Small intestine (tissue), 16 donors: ENCODE measurements at places on chromosomes 3 and 15. TPM values are rescaled to one million over a fixed set of nuclear protein-coding genes. Genes with fewer than 3 reads are reported as not detected.

DNA sequence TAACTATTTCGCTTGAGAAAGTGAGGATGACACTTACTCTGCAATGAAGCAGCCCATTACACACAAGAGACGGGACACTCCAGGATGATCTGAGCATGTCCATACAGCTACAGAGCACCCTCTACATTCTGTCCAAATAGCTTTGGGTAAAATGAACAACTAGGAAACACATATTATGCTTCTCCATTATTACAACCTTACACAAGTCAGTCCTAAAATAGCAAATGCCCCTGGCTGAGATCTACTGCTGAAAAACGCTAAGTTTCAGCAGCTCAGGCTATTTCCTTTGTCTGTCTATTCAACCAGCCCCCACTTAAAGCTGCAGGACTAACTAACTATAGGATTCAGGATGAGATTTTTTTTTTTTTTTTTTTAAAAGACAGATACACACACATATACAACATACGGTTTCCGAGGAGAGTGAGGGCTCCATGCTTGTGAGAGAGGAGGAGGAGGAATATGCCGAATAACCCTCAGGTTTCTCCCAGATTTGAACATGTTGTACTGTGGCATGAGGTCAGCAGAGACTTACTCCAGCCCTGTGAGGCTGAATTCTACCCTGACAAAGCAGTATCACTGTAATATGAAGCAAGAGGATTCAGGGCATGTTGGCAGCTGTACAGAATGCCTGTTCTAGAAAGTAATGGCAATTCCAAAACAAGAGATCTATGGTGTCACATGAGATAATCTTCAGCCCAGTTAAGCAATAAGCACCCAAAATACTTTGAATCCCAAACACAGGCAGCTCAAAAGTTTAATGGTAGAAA, 117.3 kb upstream of the PLXND1 start:
- DNase-seq = no peak

DNA sequence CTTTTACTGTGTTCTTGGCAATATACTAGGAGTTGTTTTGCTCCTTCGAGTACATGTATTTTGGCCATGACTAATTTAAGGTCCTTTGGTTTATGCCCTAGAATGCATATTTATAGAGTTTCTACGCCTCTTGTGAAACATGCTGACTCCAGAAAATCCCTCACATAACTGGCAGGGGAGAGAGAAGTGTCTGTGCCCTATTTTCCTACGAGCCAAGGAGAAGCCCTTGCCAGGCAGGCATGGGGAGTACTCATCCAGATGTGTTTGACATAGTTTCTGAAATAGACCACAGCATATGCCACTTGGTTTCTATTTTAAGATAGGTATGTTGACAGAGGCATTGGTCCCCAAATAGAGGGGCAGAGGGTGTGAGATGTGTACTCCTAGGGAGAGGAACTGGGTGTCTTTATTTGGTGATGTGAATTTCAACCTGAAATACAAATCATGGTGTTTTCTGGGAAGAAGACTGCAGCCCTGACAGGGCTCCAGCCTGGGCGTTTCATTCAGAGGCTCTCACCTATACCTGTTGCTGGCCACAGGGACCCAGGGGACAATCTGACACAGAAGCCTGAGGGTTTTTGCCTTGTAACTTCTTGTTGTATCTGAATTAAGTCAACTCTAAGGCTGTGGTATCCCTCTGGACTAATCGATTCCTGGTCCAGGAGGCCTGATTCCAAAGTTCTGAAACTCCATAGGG, 267.8 kb upstream of the C2CD4B start:
- DNase-seq = no peak

GRCh38 chr3:72492240-72492639, 356.0 kb downstream of the SHQ1 start:
- DNase-seq = no peak

DNA sequence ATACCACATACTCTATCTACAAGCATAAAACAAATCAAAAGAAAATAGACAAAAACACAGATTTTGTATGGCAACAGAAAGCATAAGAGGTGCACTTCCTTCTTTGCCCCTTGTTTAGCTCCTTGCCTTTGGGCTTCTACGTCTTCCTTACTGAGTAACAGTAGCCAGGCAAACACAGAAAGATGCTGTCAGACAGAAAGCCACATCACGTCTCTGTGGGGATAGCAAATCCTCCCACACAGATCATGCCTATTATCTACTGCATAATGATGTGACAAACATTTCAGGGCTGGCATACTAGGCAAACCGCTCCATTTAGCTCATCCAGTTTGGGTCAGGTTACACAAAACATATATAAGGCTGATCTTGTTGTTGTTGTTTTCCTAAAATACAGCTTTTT, 92.7 kb downstream of the BOC start:
- DNase-seq = no peak

DNA sequence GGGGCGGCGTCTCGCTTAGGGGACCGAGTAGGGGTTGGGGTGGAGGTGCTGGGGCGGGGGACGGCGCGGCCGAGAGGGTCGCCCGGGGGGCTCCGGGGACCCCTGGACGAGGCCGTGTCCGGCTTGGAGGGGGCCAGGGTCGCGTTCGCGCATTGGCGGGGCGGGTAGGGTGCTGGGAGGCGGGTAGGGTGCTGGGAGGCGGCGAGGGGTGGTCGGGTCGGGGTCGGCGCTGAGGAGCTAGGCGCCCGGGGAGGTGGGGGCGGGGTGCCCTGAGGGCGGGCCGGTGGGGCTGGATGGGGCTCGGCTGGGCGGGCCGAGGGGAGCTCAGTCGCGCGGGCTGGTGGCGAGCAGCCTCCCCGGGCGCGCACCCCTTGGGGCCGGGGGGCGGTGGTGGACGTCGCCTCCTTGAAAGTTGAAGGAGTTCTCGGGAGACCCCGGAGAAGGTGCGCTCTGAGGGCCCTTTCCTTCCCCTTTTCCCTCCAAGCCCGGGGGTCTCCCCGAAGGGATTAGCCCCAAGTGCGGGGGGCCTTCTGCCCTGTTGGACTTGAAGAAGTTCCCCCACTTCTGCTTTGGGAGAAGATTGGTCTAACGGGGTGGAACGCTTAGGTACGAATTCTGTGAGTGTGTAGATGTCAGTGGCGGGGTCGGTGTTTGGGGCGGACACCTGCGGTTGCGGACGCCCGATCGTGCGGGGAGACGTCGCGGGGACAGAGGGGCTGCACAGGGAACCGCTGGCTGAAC, 543 bp downstream of the MEF2A start:
- DNase-seq = no peak

GRCh38 chr3:106172780-106173179, 304.0 kb upstream of the CBLB start:
- DNase-seq = peak; percentile 37

DNA sequence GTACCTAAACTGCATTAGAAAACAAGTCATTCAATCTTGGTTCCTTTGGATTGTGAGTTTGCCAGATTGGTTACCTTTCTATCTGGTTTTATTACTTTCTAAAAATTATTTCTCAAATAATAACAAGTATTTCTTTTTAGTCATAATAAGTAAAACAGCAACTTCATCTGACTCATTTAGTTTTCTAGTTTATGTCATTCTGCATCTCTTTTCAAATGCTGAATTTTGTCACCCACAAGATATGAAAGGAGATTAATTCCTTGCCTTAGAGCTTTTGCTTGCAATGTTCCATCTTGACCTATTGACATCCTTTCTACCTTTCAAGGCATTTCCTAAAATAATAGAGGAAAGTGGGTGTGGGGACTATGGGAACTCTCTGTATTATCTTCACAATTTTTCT, 253.6 kb upstream of the PEX5L start:
- DNase-seq = no peak

DNA sequence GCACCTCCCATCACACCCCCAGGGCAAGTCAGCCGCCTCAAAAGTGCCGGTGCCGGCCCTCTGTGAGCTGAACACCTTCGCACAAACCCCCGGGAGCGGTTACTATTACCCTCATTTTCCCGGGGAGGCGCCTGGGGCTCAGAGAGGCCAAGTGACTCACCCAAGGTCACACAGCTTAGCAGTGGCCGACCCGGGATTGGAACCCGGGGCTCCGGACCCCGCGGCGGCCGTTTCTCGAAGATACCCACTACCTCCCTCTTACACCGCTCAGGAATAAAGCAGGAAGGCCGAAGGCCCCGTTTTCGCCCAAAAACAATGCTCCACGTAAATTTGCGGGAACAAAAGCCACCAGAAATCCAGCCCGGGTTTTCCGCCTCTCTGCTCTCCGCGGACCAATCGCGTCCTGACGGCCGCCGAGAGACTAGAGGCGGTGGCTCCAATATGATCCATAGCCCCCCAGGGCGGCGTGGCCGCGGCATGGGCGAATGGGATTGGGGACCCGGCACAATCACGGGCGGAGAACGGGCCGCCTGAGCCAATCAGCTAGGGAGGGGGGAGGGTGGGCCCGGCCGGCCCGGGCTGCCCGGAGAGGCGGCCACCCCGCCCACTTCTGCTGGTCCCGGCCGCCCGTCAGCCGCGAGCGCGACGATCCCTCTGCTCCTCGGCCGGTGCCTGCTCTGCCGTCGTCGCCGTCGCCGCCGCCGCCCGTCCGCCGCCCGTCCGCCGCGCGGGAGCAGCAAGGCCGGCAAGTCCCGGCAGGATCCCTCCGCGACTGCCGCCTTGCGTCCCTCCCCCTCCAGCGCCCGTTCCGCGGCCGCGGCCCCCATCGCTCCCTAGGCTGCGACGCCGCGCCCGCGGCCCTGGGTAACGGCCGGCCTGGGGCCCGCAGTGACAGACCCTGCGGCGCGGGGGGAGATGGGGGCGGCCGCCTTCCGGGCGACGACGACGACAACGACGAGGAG, 177.0 kb downstream of the OR4M2 start:
- no peak for DNase-seq

DNA sequence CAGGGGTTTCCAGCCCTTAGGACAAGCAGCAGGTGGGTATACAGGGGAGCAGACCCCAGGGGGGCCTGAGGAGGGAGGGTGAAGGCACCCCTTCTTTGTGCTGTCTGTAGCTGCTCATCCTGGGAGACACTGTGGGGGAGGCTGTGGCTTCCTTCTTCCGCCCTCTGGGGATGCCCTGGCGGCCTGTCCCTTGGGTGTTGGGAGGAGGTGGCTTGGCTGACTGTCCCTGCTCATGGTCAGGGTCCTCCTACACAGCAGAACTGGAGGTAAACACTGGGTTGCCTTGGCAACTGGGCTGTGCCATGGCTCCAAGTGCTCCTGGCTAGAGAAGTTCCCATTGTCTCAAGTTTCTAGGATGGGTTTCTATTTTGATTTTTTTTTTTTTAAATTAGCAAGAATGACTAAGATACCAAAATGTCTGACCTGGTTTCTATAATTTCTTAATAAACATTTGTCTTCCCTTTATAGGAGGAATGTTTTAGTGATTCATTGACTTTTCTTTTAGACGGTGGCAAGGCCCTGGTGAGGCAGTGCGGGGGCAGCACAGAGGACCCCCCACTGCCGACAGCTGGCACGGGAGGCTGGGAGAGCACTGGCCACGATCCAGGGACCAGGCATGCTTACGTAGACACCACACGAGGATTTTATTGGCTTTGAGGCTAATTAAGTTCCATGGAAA, 12.4 kb downstream of the KLF13 start:
- DNase-seq = no peak

- no peak for DNase-seq
Observed at GRCh38 chr3:161175506-161175905, 45.6 kb upstream of the NMD3 start.

GRCh38 chr3:116350119-116350733, 95.1 kb downstream of the LSAMP start:
- no peak for DNase-seq

GRCh38 chr3:51875501-51875900, at the start of gene IQCF5:
Gene IQCF5 (minus strand): TSS chr3:51875601. CDS start chr3:51875531, 70 bp downstream.
- DNase-seq = no peak

DNA sequence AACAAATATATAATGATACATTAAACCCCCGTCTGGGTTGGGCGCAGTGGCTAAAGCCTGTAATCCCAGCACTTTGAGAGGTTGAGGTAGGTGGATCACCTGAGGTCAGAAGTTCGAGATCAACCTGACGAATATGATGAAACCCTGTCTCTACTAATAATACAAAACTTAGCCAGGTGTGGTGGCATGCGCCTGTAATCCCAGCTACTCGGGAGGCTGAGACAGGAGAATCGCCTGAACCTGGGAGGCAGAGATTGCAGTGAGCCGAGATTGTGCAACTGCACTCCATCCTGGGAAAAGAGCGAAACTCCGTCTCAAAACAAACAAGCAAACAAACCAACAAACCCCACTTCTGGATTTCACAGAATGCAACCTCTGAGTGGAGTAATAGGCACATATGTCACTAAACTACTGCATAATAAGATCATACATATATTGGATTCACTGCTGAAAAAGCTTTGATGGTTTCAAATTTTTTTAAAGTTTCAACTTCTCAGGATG, 718.2 kb downstream of the SI start:
- DNase-seq = no peak

GRCh38 chr3:105836533-105836932, 32.3 kb downstream of the CBLB start:
- no peak for DNase-seq

DNA sequence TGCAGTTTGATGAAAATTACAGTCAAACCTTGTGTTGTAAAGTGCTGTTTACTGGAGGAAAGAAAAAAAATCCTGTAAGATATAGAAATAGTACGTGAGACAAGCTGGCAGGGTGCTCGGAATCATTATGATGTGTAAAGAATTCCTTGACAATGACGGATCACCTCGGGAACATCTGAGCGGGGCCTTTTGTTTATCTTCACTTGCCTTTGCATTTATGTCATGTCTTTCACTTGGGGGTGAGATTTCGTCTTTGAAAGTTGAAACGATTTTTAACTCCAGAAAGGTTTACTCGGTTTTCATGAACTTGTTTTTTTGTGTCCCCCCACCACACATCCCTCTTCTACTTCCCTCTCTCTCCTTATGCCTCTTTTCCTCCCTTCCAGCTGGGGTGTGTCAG, 128.3 kb upstream of the VEPH1 start:
- no peak for DNase-seq

DNA sequence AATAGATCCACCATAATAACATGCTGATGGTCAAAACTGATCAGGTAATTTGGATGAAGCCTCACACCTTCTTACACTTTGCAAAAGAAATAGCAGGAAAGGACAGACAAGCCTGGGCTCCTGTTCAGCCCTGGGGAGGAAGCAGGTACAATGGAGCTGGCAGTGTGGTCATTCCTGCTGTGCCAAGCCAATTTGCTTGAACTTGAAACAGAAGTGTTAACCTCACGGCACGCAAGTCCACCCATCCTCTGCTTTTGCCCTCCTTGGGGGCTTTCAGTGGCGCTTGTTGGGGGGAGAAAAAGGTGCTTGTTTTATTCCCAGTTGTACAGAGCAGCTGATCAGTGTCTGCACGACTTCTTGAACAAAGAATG, 36.8 kb upstream of the RFTN1 start:
- DNase-seq = no peak

- DNase-seq = no peak
Observed at GRCh38 chr3:77160931-77161497, 121.1 kb downstream of the ROBO2 start.

- DNase-seq = no peak
Observed at GRCh38 chr15:84795186-84795585, 22.0 kb upstream of the ALPK3 start.

GRCh38 chr3:46824211-46824970, 38.9 kb downstream of the MYL3 start:
- DNase-seq = no peak

CKMT1A gene
- 78.7 TPM for polyA plus RNA-seq

DPPA2 gene
- polyA plus RNA-seq = not detected

TUSC7 gene
- polyA plus RNA-seq = not detected

CTXN2 gene
- polyA plus RNA-seq = 0.46 TPM

GOLGA6D gene
- polyA plus RNA-seq = not detected

RTP3 gene
- polyA plus RNA-seq = not detected

GCNT3 gene
- 10.2 TPM for polyA plus RNA-seq

SLITRK3 gene
- polyA plus RNA-seq = not detected
